ENCODE measurements at places on chromosomes 7 and 10.

GRCh38 chr7:20791538-20792434 lies 5.1 kb upstream of the SP8 start:
- DNase-seq, result no peak

GRCh38 chr10:110419265-110419664 lies 78.4 kb upstream of the DUSP5 start:
- no peak for DNase-seq

DNA sequence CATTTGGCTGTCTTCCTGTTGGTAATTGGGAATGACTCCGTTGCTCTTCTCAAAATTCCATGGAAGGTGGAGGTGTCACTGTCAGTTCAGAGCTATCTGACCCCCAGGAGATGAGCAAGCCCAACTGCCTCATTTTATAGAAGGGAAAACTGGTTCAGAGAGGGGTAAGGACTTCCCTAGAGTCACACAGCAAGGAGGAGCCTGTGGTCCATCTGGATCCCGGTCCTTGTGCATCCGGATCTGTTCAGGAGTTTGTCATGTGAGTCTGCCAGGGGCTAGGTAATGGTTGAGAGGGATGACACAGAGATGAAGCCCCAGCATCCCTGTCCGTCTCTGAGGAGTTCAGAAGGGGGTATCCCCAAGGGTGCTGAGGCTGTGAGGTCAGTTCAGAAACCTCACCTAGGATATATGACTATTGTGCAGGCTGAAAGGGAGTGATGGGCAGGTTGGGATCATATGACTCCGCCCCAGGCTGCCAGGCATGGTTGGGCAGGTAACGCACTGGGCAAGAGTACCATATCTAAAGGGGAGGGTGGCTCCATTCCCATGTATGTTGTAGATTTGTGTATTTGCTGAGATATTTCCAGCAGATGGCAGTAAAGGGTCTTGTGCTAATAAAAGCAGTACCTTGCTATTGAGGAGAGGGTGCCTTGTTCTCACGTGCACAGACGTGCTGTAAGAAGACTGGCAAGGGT lies 16.0 kb upstream of the SLC29A3 start:
- no peak for DNase-seq

DNA sequence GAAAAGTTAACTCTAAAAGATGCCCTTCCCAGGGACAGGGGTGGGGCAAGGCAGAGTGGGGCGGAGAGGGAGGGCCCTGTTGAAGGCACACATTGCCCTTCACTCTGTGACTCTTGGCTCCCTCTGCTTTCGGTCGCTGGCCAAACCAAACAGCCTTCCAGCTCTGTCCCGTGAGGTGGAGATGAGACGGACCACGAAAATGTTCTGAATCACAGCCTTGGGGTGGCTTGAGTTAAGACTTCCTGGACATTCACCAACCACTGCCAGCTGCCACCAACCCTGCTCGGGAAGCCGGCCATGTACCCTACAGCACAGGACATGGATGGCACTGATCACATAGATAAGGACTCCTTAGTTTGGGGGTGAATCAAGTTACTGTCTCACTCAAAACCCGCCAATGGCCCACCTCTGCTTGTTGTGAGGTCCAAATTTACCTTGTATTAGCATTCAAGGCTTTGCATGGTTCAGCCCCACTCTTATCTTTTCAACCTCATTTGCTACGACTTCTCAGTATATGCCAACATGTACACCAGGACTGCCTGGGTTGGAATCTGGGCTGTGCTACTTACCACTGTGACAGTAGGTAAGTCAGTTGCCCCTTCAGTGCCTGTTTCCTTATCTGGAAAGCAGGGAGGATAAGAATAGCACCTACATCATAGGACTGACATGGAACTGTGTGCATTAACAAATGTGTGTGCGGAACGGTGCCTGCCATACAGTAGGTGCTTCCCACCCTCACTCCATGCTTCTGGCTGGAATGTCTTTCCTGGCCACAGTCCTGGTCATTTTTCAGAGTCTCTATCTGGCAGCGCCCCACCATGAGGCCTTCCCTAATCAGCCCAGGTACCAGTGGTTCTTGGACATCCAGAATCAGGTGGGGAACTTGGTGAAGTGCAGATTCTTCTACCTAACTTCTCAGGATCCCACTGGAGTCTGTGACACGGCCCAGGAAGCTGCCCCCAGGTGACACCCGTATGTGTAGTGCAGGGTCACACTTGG lies 28.0 kb downstream of the ITPRIP start:
- no peak for DNase-seq

GRCh38 chr10:110353244-110354119 lies 48.8 kb upstream of the SMNDC1 start:
- DNase-seq, result no peak

GRCh38 chr10:16835228-16835627 lies 18.0 kb upstream of the RSU1 start:
- no peak for DNase-seq

DNA sequence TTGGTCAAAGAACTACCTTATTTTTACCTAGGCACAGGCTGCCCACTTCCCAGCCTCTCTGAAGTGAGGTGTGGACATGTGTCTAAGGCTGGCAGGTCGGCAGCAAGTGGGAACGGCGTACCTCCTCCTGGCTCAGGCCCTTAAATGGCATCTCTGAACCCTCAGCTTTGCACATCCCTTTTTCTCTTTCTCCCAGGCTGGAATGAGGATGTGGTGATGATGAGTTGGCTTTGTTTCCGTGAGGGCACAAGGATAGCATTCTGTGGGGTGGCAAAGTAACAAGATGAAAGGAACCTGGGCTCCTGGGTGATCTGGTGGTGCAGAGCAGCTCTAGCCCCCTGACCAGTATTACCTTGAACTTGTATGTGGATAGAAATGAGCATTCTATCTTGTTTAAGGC lies 196.8 kb downstream of the REEP3 start:
- DNase-seq, result no peak

- no peak for DNase-seq
Observed at GRCh38 chr10:47359626-47360418, 11.7 kb downstream of the RBP3 start.

- no peak for DNase-seq
Observed at GRCh38 chr7:27097686-27098577, 2.1 kb upstream of the HOXA1 start.

DNA sequence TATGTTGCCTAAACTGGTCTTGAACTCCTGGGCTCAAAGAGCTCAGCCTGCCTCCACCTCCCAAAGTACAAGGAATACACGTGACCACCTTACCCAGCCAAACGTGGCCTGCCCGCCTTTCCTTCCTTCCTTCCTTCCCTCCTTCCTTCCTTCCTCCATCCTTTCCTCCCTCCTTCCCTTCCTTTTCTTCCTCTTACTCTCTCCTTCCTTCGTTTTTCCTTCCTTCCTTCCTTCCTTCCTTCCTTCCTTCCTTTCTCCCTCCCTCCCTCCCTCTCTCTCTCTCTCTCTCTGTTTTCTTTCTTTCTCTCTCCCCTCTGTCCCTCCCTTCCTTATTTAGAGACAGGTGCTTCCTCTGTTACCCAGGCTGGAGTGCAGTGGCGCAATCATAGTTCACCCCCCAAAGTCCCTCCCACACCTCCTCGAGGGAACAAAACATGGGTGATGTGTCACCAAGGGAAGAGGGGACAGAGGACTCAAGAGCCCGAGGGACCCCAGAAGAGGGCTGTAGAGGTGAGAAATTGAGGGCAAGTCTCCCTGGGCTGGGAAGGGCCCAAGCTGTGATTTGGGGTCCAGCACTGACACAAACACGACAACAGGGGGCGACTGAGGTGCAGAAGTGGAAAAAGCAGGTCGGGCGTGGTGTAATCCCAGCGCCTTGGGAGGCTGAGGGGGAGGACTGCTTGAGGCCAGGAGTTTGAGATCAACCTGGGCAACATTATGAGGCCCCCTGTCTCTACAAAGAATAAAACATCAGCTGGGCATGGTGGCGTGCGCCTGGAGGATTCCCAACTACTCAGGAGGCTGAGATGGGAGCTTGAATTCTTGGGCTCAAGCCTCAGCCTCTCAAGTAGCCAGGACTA lies 28.1 kb downstream of the EPHB4 start:
- no peak for DNase-seq

DNA sequence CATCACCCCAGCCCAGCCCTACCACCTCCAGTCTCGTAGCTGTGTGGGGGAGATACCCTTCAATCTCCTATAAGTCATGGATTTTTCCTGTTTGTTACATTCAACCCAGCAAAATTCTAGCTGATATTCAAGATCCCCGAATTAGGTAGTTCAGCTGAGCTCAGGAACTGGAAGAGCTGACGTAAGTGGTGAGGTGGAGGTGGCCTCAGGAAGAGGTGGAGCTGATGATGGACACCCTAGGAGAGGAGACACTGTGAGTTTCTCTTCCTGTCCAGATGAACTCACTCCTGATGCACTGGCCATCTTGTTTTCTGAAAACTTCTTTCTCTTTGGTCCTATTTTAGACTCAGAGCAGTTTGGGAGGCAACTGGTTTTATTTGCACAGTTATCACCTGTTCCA lies 90.5 kb upstream of the PITRM1 start:
- DNase-seq, result no peak

GRCh38 chr7:127514499-127514898 lies 70.9 kb downstream of the GCC1 start:
- no peak for DNase-seq

- no peak for DNase-seq
Observed at GRCh38 chr7:104272767-104273384, 55.5 kb upstream of the LHFPL3 start.

DNA sequence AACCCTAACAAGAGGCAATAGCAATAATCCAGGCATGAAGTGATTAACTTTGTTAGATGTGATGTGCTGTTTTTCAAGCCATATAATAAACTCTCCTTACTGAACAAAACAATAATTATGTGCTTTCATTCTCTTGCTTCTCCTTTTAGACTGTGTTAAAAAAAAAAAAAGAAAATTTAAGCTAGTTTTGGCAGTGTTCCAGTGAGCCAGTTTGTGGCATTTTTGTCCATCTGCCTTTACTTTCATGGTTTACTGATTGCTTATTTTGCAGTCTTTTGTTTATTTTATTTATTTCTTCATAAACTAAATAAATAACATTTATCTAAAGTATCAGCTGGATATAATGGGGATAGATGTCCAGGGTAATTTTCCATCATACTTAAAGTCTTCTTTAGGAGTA lies 625.3 kb downstream of the CNTNAP2 start:
- no peak for DNase-seq

- DNase-seq, result no peak
Observed at GRCh38 chr10:31771331-31771831, 157.2 kb downstream of the ARHGAP12 start.

- DNase-seq, result no peak
Observed at GRCh38 chr7:151889406-151890354, 12.8 kb upstream of the PRKAG2 start.

- DNase-seq, result no peak
Observed at GRCh38 chr10:113027574-113028455, 77.8 kb downstream of the TCF7L2 start.

DNA sequence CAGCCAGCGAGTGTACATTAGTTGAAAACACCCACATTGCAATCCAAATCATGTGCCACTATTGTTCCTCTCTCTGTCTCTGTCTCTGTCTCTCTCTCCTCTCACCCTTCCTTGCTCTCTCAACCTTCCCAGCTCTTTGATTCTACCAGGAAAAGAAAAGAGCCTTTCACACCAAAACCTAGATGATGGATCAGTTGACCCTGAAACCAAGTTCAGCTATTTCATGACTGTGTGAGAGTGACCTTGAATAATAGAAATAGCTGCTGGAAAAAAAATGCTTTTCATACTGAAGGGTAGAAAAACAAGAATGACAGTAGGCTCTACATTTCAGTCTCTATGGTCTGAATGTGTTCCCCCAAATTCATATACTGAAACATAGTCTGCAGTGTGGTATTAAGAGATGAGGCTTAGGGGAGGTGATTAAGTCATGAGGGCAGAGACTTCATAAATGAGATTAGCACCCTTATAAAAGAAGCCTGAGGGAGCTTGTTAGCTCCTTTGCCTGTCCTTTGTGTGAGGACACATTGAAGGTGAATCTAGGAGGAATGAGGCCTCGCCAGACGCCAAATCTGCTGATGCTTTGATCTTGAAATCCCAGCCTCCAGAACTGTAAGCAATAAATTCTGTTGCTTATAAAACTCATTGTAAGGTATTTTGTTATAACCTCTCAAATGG lies 65.2 kb downstream of the LYZL1 start:
- no peak for DNase-seq

- DNase-seq, result no peak
Observed at GRCh38 chr7:27116962-27117886, 13.3 kb downstream of the HOXA4 start.

DNA sequence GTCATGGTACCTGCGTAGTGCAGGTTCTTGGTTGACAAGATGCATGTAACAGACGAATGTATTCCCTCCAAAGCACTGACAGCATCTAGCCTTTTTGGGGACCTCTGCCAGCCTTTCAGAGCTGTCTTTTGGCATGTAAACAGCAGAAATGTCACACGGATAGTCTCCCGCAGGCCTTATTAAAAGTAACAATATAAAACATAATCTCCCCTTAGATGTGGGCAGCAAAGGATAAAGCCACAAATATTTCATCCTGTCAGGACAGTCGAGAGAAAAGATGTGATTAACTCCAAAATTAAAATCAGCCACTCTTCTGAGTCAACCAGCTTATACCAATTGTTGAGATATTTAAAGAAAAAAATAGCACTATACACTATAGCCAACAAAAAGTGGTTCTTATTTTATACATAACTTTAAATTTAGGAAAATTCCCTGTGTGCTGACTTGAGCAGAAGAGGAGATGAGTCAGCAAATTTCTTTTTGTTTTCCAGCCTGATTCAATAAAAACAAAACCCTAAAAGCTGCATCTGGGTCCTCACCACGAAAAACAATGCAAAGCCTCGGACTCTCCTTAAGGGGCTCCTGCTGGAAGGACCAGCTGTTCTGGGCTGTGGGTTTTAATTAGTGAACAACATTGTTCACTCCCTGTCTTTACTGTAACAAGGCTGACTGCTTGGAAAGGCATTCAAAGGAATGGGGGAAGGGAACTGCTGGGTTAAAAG lies 240.2 kb downstream of the ADAM12 start:
- DNase-seq, result no peak

DNA sequence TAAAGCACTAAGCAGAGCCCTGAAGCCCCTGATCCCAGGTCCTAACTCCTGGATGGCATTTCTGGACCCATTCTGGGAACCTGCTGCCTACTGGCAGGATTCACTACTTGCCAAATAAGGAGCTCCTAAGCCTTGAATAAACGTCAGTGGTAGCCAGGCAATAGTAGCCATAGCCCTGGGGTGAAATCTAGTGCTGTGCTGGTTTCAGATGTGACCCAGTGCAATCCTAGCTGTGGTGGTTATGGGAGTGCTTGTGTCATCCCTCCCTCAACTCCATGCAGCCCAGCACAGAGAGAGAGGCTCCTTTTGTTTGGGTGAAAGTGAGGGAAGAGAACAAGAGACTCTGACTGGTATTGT lies 43.7 kb downstream of the PCLO start:
- DNase-seq, result no peak

DNA sequence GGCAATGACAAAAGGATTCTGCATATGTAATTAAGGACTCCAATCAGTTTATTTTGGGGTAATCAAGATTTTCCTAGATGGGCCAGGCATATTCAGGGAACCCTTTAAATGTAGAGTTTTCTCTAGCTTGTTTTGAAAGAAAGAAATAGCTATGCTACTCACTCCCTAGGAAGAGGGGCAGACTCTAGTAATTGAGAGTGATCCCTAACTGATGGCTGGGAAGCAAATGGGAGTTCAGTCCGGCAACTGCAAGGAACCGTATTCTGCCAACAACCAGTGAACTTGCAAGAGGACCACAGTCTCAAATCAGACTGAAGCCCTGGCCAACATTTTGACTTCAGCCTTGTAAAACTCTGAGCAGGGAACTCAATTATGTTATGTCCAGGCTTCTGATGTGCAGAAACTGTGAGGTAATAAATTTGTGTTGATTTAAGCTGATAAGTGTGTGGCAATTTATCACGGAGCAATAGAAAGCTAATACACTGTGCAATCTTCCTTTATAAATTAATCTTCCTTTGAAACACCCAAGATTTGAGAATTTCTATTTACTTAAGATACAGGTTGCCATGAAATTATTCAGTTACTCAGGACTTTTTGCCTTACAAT lies 14.0 kb downstream of the AOAH start:
- DNase-seq, result no peak

Data from esophagus squamous epithelium (tissue), 5 donors.